ENCODE measurements at places on chromosomes 13 and 19. TPM values are rescaled to one million over a fixed set of nuclear protein-coding genes. Genes with fewer than 3 reads are reported as not detected.
A peak's percentile ranks its signal among the peaks of the same experiment; 100 is the strongest.

GRCh38 chr13:52838433-52839107 lies 9.9 kb downstream of the PCDH8 start:
- no peaks in the 10 kb centered on the region for H3K27me3 ChIP-seq
- no peak overlapping the region for H3K4me3 ChIP-seq
- no peak overlapping the region for H3K27ac ChIP-seq
- H3K4me1 ChIP-seq: no peaks in the 10 kb centered on the region
- H3K36me3 ChIP-seq: no peaks in the 10 kb centered on the region
- DNase-seq: no peak

GRCh38 chr19:2540646-2541454 lies 64.9 kb downstream of the GADD45B start:
- H3K4me1 ChIP-seq: peaks cover 6% of the 10 kb centered on the region
- DNase-seq: no peak
- no peaks in the 10 kb centered on the region for H3K27me3 ChIP-seq
- no peak overlapping the region for H3K4me3 ChIP-seq

DNA sequence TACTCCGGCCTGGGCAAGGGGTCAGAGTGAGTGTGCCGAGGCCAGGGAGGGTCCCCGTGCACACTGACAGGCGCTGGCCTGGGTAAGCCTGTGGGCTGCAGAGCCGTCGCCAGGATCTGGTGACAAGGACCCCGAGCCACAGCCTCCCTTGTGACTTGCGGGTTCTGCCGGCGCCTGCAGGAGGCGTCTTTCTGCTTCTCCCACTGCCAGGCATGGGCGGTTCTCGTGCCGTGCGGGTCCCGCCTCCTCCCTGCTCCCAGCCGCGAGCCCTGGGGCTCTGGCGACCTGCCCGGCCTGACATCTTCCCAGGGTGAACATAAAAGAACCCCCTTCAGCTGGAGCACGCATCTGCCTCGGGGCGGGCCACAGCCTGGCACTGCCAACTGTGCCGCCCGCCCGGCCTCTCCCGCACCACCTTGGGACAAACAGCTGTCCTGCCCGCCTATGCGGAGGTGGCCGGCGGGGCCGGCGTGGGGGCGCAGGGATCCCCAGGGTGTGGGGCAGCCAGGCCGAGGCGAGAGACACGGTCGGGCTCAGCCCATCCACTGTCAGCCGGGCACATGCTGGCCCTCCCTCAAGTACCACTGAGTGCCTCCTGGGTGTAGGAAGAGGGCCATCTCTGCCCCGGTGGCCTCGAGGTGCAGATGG lies 1.5 kb upstream of the HCN2 start:
- peaks cover 10% of the 10 kb centered on the region for H3K4me1 ChIP-seq
- H3K27ac ChIP-seq: no peak overlapping the region
- no peaks in the 10 kb centered on the region for H3K36me3 ChIP-seq
- peak; percentile 57 for DNase-seq

DNA sequence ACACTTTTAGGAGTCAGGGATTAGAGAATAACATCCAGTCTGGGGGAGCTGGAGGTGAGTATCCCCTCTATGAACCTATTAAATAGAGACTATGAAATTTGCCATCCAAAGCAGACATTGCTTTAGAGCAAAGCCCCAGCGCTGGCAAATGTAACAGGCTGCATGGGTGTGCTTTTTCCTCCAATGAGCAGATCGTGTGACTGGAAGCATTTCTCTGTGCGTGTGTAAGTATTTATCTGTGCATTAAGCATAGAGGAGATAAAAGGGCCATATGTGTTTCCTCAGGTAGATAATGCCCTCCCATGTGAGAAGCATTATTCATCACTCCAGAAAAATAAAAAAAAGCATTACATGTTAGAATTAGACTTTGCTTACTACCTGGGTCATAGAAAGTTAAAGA lies 924 bp downstream of the TNFSF13B start:
- H3K4me3 ChIP-seq: peak overlapping the region; percentile 65
- DNase-seq: no peak
- H3K27ac ChIP-seq: peak overlapping the region; percentile 66
- H3K27me3 ChIP-seq: no peaks in the 10 kb centered on the region

Gene MEIS3
- total RNA-seq: not detected

Gene KLK12
- total RNA-seq: not detected

GRCh38 chr13:79692846-79693245 lies 211.9 kb downstream of the NDFIP2 start:
- no peak overlapping the region for H3K27ac ChIP-seq
- no peak for DNase-seq
- H3K4me1 ChIP-seq: no peaks in the 10 kb centered on the region
- no peaks in the 10 kb centered on the region for H3K36me3 ChIP-seq

GRCh38 chr13:21338156-21338555 lies 120.9 kb downstream of the ZDHHC20 start:
- no peak overlapping the region for H3K4me3 ChIP-seq
- DNase-seq: no peak
- H3K27ac ChIP-seq: no peak overlapping the region

GRCh38 chr13:103931331-103931845 lies 865.2 kb upstream of the SLC10A2 start:
- no peak overlapping the region for H3K4me3 ChIP-seq
- no peak overlapping the region for H3K27ac ChIP-seq
- H3K4me1 ChIP-seq: no peaks in the 10 kb centered on the region
- no peaks in the 10 kb centered on the region for H3K36me3 ChIP-seq
- H3K27me3 ChIP-seq: no peaks in the 10 kb centered on the region
- DNase-seq: no peak

Gene CYP4F8
- not detected for total RNA-seq

GRCh38 chr13:31919971-31920726 lies 111.4 kb upstream of the FRY start:
- no peaks in the 10 kb centered on the region for H3K4me1 ChIP-seq
- H3K27ac ChIP-seq: no peak overlapping the region
- DNase-seq: no peak
- H3K36me3 ChIP-seq: no peaks in the 10 kb centered on the region

DNA sequence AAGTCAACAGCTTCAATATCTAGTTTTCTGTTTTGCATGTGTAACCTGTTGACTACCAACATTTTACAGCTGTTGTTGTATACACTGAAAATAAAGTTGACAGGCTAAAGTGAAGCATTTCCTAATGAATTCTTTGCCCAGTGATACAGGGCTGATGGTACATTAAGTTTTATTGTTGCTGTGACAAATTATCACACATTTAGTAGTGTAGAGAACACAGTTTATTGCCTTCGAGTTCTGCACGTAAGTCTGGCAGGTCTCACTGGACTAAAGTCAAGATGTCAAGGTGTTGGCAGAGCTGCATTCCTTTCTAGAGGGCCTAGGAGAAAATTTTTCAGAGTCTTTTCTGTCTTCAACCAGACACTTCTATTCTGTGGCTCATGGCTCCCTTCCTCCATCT lies 184.2 kb downstream of the SLITRK6 start:
- H3K4me1 ChIP-seq: no peaks in the 10 kb centered on the region
- H3K27me3 ChIP-seq: no peaks in the 10 kb centered on the region
- no peak overlapping the region for H3K4me3 ChIP-seq
- no peak for DNase-seq
- no peak overlapping the region for H3K27ac ChIP-seq

DNA sequence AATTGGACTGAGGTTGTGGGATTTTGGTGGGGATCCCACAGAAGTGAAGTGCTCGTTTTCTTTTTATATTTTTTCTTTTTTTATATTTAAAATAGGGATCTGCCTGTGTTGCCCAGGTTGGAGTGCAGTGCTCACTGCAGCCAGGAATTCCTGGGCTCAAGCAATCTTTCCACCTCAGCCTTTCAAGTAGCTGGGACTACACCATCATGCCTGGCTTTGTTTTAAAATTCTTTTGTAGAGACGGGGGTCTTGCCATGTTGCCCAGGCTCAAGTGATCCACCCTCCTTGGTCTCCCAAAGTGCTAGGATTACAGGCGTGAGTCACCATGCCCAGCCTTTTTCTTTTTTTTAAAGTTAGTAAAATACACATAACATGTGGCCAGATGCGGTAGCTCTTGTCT lies 20.6 kb downstream of the CRTC1 start:
- no peak overlapping the region for H3K4me3 ChIP-seq
- H3K27me3 ChIP-seq: no peaks in the 10 kb centered on the region
- DNase-seq: no peak
- H3K4me1 ChIP-seq: peaks cover 20% of the 10 kb centered on the region

DNA sequence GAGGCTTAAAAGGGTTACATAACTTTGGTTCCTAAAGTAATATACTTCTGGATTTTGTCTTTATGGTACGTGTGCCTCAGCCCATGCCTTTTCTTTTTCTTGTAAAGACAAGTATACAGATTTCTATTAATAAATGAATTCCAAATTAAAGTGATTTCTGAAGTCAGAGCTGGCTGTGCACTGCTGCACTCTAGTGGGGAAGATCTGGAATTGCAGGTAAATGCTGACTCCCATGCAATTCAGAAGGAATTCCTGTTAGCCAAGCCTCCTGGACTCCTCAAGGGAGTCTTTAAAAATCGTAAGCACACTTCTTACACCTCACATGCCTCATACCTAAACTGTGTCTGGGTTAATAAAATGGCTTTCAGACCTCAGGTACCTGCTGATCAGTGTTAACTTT lies 118.4 kb upstream of the SLC7A1 start:
- no peak for DNase-seq
- H3K4me3 ChIP-seq: no peak overlapping the region
- no peaks in the 10 kb centered on the region for H3K27me3 ChIP-seq
- H3K36me3 ChIP-seq: no peaks in the 10 kb centered on the region
- H3K27ac ChIP-seq: no peak overlapping the region
- no peaks in the 10 kb centered on the region for H3K4me1 ChIP-seq

- H3K36me3 ChIP-seq: no peaks in the 10 kb centered on the region
- DNase-seq: peak; percentile 64
- H3K4me3 ChIP-seq: no peak overlapping the region
- no peaks in the 10 kb centered on the region for H3K27me3 ChIP-seq
- H3K4me1 ChIP-seq: no peaks in the 10 kb centered on the region
- H3K27ac ChIP-seq: no peak overlapping the region
These were observed 41.8 kb upstream of the PNMA8B start for GRCh38 chr19:46537136-46538097.

DNA sequence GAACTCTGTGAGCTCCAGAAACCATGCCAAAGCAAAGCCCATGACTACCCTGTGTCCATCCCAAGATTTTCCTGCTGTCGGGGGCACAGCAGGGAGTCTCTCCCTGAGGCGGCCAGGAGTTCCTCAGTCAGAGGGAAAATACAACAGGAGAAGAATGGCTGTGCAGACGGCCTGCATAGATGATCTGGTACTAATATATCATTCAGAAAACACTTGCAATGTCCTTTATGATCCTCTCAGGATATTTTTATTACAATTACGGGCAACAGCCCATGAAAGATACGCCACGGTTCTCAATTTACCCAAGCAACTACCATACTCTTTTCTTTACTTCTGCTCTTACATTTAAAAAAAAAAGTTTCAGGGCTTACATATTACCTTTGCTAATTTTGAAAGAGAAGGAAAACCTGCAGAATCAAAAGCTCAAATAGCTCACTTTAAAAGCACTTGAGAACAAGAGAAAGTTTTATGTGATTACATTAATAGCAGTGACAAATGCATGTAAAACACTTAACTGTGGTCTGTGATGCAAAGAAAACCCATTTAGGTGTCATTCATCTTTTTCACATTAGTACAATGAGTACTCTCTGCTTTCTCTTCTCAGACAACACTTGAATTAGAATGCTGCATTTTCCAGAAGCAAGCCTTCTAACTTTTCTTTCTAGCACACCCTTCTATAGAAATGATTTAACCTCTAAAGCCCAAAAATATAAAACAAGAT lies 460.8 kb downstream of the KLF5 start:
- H3K36me3 ChIP-seq: no peaks in the 10 kb centered on the region
- no peaks in the 10 kb centered on the region for H3K27me3 ChIP-seq
- no peak overlapping the region for H3K4me3 ChIP-seq
- peak overlapping the region; percentile 71 for H3K27ac ChIP-seq

DNA sequence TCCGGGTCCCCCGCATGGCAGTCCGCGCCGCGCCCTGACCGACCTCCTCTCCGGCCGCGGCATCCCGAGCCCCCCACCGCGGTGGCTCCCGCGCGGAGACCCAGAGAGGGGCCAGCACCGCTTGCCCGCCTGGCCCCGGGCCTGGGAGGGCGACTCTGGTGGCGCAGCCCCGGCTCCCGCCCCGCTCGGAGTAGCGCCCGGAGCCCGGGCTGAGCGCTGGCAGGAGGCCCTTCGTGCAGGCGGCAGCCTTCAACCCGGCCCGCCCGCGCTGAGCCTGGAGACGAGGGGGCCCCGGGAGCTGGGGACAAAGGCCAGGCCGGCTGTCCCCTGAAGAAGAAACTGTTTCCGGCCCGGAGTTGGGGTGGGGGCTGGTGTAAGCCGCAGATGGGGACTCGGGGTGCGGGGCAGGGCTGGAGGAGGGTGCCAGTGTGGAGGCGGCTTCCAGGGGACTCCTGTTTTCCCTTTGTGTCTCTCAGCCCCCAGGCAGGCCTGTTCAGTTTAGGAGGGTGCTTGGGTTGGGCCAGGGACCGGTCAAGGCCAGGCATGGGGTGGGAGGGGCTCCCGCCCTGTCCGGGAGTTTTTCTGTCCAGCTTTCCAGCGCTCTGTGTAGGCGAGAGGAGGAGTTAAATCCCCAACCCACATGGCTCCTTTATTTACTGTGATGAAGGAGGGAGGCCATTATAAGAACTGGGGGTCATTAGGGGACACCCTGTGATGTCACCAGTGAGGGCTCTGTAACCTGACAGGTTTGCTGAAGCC lies 935 bp downstream of the LRP3 start:
- H3K27ac ChIP-seq: no peak overlapping the region
- H3K36me3 ChIP-seq: no peaks in the 10 kb centered on the region
- H3K4me1 ChIP-seq: no peaks in the 10 kb centered on the region
- peaks cover 2% of the 10 kb centered on the region for H3K27me3 ChIP-seq
- no peak overlapping the region for H3K4me3 ChIP-seq
- DNase-seq: no peak

Gene ZNF559
- total RNA-seq: 51.1 TPM

DNA sequence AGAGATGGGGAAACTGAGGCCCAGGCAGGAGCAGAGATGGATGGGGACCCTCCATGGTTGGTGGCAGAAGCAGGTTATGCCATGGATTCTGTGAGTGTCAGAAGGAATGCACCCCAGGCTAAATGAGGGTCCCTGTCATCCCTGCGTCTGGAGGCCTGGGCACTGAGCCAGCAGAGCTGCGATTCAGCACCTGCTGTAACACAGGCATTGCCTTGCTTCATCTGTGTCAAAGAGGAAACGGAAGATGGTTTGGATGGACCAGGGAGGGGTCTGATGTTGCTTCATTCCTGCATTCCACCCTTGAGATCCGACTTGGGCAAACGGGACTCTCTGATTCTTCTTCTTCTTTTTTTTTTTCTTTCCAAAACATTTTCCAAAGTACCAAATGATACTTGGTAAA lies 1.2 kb downstream of the C5AR1 start:
- no peak for DNase-seq
- no peaks in the 10 kb centered on the region for H3K27me3 ChIP-seq
- no peak overlapping the region for H3K27ac ChIP-seq

Gene TEX29
- total RNA-seq: 0.59 TPM

Data from naive thymus-derived CD4-positive, alpha-beta T cell (primary cell).